ENCODE measurements at places on chromosomes 1 and 21.

GRCh38 chr1:243325305-243325890 lies 69.6 kb downstream of the SDCCAG8 start:
- peak; percentile 66 for DNase-seq

GRCh38 chr1:6801199-6801598 lies 15.9 kb downstream of the CAMTA1 start:
- DNase-seq: no peak

DNA sequence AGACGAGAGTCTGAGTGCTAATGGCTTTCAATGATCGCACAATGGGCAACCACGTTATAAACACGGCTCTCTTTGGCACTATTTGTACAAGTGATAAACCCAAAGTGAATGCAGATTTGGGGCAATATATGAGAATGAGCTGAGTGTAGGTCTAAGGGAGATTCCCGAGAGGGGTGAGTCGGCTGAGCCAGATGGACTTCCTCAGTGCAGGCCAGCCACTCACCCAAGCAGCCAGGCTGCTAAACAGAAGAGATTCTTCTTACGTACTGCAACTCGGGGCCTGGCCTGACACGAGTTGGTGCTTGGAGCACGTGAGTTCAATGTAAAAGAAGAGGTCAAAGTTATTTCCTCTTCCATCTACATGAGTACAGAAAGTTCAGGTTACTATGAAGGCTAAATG lies 6.2 kb upstream of the MIXL1 start:
- no peak for DNase-seq

DNA sequence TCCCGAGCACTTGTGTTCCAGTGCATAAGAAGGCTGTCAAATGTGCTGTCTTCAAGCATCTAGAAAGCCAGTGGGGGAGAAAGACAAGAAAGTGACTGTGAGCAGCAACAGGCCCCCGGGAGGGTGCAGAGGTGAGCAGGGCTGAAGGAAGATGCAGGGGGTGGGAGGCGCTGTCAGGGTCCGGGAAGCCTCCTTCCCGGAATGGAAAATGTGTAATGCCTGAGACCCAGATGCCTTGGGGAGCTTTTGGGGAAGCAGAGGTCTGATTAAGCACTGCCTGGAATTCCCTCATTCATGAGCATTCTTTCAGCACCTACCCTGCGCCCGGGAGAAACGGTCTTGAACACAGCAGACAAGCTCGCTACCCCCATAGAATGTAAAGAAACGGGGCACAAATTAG lies 1.3 kb downstream of the NPHP4 start:
- DNase-seq: no peak

DNA sequence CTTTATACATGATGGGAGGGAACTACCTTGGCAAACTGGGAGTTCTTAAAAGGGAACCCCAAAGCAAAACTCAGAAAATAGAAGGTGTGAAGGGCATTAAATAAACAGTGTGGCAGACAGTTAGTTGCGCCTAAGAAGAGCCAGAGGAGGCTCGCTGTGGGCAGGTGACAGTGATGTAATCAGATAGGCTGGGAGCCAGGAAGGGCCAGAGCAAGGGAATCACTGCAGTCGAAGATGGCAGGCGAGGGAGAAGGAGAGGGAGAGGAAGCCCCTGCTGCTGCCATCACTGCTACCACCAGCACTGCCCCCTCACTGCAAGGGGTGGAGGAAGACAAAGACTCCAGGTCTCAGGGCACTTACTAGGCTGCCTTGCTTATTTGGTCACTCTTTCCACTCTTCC lies 97.2 kb downstream of the ST3GAL3 start:
- no peak for DNase-seq

DNA sequence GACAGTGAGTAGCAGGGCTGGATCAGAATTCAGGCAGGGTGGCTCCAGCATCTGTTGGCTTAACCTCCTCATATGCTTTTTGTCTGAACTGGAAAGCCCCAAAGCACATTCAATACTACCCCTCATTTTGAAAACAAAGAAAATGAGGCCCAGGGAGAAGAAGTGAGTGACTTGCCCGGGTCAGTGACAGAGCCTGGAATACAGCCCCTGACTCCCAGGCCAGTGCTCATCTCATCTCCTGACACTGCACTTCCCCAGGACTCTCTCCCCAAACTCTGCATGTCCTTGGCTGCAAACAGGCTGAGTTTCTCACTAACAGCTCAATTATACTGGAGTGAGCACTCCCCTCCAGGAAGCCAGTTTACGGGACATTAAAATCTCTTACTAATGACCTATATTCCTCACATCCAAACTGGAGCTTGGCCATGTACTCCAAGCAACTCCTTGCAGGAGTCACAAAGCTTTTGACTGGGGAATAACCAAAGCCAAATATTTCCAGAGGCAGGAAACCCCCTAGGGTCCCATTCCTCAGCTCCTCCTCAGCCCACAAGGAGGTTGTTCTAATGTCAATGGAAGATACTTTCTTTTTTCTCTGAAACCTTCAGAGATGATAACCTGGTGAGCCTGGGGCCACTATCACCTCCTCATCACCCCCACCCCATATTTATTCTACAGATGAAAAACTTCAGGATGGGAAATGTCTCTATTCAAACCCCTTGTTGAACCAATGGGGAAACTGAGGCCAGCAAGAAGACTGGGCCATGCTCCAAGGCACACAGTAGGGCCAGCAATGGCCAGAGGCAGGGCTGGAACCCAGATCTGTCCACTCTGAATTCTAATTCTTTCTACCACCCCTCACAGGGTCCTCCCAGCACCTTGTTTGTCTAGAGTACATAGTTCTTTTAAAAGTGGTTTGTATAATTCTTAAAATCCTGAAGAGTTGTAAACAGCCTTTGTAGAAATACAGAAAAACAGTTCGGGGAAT lies 127.0 kb downstream of the PLPP3 start:
- DNase-seq: no peak

- no peak for DNase-seq
Measured at GRCh38 chr1:106717591-106717990, 338.9 kb upstream of the PRMT6 start.

Measured in dermis microvascular lymphatic vessel endothelial cell (primary cell).